ENCODE measurements at places on chromosomes 6 and 20. TPM values are rescaled to one million over a fixed set of nuclear protein-coding genes. Genes with fewer than 3 reads are reported as not detected.

The RBBP9 gene
- total RNA-seq = 15.9 TPM

GRCh38 chr6:154569156-154569862 is 58.8 kb upstream of the CNKSR3 start:
- H3K4me3 ChIP-seq = no peak overlapping the region
- DNase-seq = no peak
- H3K27ac ChIP-seq = no peak overlapping the region
- H3K36me3 ChIP-seq = no peaks in the 10 kb centered on the region

- H3K27ac ChIP-seq = no peak overlapping the region
- no peaks in the 10 kb centered on the region for H3K36me3 ChIP-seq
- no peaks in the 10 kb centered on the region for H3K27me3 ChIP-seq
- no peak overlapping the region for H3K4me3 ChIP-seq
- no peaks in the 10 kb centered on the region for H3K4me1 ChIP-seq
- no peak for DNase-seq
These were observed 44.2 kb upstream of the TNFRSF21 start for GRCh38 chr6:47353871-47354270.

GRCh38 chr6:1574083-1574761 is 35.5 kb upstream of the FOXC1 start:
- peak; percentile 89 for DNase-seq
- H3K27ac ChIP-seq = no peak overlapping the region
- H3K27me3 ChIP-seq = no peaks in the 10 kb centered on the region
- no peaks in the 10 kb centered on the region for H3K36me3 ChIP-seq
- H3K4me3 ChIP-seq = no peak overlapping the region

- no peak for DNase-seq
- H3K4me3 ChIP-seq = no peak overlapping the region
- no peaks in the 10 kb centered on the region for H3K27me3 ChIP-seq
- no peaks in the 10 kb centered on the region for H3K4me1 ChIP-seq
These were observed 621.0 kb upstream of the NRSN1 start for GRCh38 chr6:23505026-23505425.

- no peaks in the 10 kb centered on the region for H3K27me3 ChIP-seq
- H3K4me3 ChIP-seq = no peak overlapping the region
- H3K27ac ChIP-seq = no peak overlapping the region
These were observed 95.3 kb downstream of the TAF4 start for GRCh38 chr20:61970357-61970756.

- no peak overlapping the region for H3K4me3 ChIP-seq
- H3K4me1 ChIP-seq = no peaks in the 10 kb centered on the region
- H3K36me3 ChIP-seq = no peaks in the 10 kb centered on the region
- no peak overlapping the region for H3K27ac ChIP-seq
- no peaks in the 10 kb centered on the region for H3K27me3 ChIP-seq
These were observed 55.9 kb upstream of the SAYSD1 start for GRCh38 chr6:39170860-39171259.

DNA sequence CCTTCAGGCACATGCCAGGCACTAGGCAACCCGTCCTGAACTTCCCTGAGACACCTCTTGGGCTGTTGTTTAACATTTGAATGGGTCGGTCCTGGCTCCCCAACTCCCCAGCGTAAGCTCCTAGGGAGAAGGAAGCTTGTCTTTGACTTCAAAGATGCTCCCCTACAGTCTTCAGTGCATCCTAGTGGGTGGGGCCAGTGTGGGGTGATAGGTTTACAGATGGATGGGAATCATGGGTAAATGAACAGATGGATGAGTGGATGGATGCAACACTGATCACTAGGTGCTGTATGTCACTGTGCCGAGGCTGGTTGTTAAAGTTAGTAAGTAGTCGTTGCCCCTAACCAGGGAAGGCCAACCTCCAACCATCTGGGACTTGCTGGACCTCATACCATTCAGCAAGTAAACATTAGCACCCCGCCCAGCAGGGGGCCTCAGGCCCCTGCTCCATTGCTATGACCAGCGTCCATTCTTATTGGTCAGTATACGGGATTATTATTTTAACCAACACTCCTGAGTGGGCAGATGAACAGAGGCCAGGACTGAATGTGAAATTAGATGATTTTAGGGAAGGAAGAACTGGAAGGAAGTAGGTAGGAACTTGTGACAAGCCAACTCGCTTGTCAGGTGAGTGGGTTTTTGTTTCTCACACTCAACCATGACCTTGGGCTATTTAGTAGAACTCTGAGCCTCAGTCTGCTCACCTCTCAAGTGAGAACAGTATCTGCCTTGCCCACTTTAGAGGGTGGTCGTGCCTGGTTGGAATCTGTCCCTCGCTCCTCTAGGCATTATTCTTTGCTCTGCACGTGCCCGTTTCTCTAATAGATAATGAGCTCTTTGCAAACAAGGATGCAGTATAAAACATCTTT is 82.9 kb upstream of the FOXP4 start:
- DNase-seq = no peak
- H3K36me3 ChIP-seq = no peaks in the 10 kb centered on the region
- no peak overlapping the region for H3K4me3 ChIP-seq
- peaks cover 31% of the 10 kb centered on the region for H3K27me3 ChIP-seq
- H3K27ac ChIP-seq = no peak overlapping the region

The GABBR1 gene
- 42.2 TPM for total RNA-seq

The SEL1L2 gene
- not detected for total RNA-seq

The EFCAB8 gene
- not detected for total RNA-seq

DNA sequence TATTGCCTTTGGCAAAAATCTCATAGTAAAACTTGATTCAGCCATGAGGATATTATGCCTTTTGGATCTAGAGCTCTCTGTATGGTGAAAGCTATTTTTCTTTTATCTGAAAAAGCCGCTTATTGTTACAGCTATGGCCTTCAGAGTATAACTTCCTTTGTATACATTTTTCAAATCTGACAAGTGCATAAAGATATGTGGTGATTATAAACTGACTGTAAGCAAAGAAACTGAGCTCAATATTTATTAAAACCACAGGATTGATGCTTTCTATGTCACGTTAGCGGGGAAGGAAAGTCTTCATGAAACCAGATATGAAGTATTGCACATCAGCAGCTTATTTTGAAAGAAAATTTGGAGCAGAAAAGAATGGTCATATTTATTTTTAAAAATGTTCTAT is 151.8 kb downstream of the THEMIS start:
- H3K4me1 ChIP-seq = no peaks in the 10 kb centered on the region
- DNase-seq = no peak

GRCh38 chr20:24993337-24994185 is 1.0 kb upstream of the APMAP start:
- peaks cover 44% of the 10 kb centered on the region for H3K4me1 ChIP-seq
- H3K36me3 ChIP-seq = no peaks in the 10 kb centered on the region
- peak overlapping the region; percentile 84 for H3K4me3 ChIP-seq
- H3K27ac ChIP-seq = peak overlapping the region; percentile 95
- no peak for DNase-seq

The MYLK4 gene
- total RNA-seq = 0.34 TPM

GRCh38 chr20:19397666-19398065 is 185.2 kb downstream of the SLC24A3 start:
- no peak overlapping the region for H3K27ac ChIP-seq
- no peak overlapping the region for H3K4me3 ChIP-seq
- H3K27me3 ChIP-seq = no peaks in the 10 kb centered on the region
- H3K36me3 ChIP-seq = no peaks in the 10 kb centered on the region

GRCh38 chr6:21003780-21004541 is 469.7 kb downstream of the CDKAL1 start:
- peaks cover 17% of the 10 kb centered on the region for H3K4me1 ChIP-seq
- DNase-seq = no peak
- no peaks in the 10 kb centered on the region for H3K36me3 ChIP-seq
- H3K27ac ChIP-seq = no peak overlapping the region
- H3K27me3 ChIP-seq = no peaks in the 10 kb centered on the region
- H3K4me3 ChIP-seq = no peak overlapping the region

The MSH5 gene
- total RNA-seq = 4.8 TPM

DNA sequence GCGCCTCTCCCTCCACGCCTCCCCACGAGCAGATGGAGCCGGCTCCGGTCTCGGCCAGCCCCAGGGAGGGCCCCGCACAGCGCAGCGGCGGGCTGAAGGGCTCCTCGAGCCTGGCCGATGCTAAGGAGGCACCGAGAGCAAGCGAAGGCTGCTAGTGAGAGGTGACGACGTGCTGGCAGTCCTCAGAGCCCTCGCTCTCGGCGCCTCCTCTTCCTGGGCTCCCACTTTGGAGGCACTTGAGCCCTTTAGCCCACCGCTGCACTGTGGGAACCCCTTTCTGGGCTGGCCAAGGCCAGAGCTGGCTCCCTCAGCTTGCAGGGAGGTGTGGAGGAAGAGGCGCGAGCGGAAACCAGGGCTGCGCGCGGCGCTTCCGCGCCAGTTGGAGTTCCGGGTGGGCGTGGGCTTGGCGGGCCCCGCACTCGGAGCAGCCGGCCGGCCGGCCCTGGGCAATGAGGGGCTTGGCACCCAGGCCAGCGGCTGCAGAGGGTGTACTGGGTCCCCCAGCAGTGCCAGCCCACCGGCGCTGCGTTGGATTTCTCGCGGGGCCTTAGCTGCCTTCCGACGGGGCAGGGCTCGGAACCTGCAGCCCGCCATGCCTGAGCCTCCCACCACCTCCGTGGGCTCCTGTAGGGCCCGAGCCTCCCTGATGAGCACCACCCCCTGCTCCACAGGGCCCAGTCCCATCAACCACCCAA is 2.5 kb upstream of the TMEM14C start:
- peak overlapping the region; percentile 64 for H3K4me3 ChIP-seq
- no peaks in the 10 kb centered on the region for H3K27me3 ChIP-seq
- peak overlapping the region; percentile 86 for H3K27ac ChIP-seq
- H3K4me1 ChIP-seq = peaks cover 26% of the 10 kb centered on the region
- no peak for DNase-seq

GRCh38 chr6:42210551-42210950 is 7.1 kb downstream of the MRPS10 start:
- no peak overlapping the region for H3K4me3 ChIP-seq
- H3K27me3 ChIP-seq = no peaks in the 10 kb centered on the region
- peaks cover 40% of the 10 kb centered on the region for H3K36me3 ChIP-seq
- H3K4me1 ChIP-seq = peaks cover 8% of the 10 kb centered on the region

The CST7 gene
- 1.2 TPM for total RNA-seq

DNA sequence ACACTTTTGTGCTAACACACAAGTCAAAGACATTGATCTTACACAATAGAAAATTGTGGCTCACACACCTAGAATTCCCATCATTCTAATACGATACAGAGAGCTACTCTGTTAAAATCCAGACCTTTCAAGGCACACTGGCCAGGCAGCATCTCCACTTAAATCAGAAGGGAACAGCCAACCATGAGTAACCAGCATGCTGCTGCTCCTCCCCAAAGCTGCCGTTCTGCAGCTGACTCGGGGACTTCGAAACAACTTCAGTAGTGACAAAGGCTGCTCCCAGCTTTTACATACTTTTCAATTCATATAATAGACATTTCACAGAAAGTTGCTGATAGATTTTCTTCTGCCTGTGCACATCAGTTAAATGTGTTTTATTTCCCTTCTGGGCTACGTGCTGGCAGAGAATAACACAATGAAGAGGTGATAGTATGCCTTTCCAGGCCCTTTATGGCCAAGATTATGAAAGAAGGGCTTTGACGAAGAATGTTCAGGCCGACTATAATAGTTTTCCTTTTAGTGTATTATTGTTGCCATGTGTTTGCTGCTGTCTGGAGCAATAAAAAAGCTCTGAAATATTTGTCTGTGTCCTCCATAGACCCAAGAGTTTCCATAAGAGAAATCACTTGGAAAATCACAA is 159.0 kb downstream of the GMDS start:
- DNase-seq = no peak
- H3K36me3 ChIP-seq = no peaks in the 10 kb centered on the region
- H3K27me3 ChIP-seq = no peaks in the 10 kb centered on the region

GRCh38 chr6:7431313-7431673 is 41.7 kb downstream of the RIOK1 start:
- H3K36me3 ChIP-seq = no peaks in the 10 kb centered on the region
- DNase-seq = no peak
- no peak overlapping the region for H3K27ac ChIP-seq
- H3K4me1 ChIP-seq = no peaks in the 10 kb centered on the region
- H3K27me3 ChIP-seq = no peaks in the 10 kb centered on the region

DNA sequence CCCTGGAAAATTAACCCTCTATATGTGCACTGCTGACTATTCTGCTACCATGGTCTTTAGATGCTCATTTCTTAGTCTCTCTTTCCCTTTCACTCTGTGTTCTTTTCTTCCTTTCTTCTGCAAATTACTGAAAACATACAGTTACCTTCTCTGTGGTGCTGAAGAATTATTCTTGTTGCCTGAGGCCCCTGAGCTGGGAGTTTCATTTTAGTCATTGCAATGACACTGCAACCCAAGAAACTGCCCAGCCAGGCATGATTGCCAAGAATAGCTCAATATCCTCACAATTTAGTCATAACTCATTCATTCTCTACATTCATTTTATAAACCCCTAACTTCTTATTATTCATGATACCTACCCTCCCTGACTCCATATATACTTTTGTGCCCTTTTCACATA is 245.8 kb upstream of the RAB32 start:
- no peaks in the 10 kb centered on the region for H3K36me3 ChIP-seq
- H3K27me3 ChIP-seq = no peaks in the 10 kb centered on the region
- DNase-seq = no peak

DNA sequence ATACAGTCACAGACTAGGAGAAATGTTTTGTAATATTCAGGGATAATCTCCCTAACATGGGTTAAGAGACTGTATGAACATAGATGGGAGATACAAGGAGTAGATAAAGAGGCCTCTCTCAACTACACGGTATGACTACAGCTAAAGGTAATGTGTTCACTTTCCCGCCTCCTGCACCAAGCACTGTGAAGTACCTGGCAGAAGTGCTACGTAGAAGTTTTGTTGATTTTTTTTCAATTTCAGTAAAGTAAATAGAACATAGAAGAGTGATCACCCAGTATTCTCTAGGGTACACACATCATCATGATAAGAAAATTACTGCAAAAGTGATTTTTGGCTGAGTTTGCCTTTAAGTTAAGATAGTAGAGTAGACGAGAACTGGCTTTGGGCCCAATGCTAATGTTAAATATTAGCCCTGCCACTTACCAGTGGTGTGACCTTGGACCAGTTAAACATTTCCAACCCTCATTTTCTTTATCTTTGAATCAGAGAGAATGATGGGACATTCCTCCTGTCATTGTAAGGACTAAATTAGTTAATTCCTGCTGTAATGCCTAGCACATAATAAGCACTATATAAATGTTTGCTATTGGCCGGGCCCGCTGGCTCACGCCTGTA is 183.6 kb downstream of the COL9A1 start:
- no peak overlapping the region for H3K4me3 ChIP-seq
- no peaks in the 10 kb centered on the region for H3K36me3 ChIP-seq
- DNase-seq = no peak
- H3K27ac ChIP-seq = no peak overlapping the region
- H3K27me3 ChIP-seq = no peaks in the 10 kb centered on the region

- H3K4me3 ChIP-seq = no peak overlapping the region
- no peak overlapping the region for H3K27ac ChIP-seq
- no peak for DNase-seq
These were observed 464.4 kb upstream of the CHD6 start for GRCh38 chr20:42082611-42083010.

- H3K27me3 ChIP-seq = no peaks in the 10 kb centered on the region
- peaks cover 86% of the 10 kb centered on the region for H3K36me3 ChIP-seq
- H3K27ac ChIP-seq = no peak overlapping the region
- DNase-seq = no peak
- no peak overlapping the region for H3K4me3 ChIP-seq
- no peaks in the 10 kb centered on the region for H3K4me1 ChIP-seq
These were observed 19.3 kb upstream of the EFCAB8 start for GRCh38 chr20:32839227-32839981.

The GNAS-AS1 gene
- total RNA-seq = 0.42 TPM

Measured in esophagus muscularis mucosa (tissue), 4 donors.